ENCODE measurements at places on chromosomes 13 and 19.

DNA sequence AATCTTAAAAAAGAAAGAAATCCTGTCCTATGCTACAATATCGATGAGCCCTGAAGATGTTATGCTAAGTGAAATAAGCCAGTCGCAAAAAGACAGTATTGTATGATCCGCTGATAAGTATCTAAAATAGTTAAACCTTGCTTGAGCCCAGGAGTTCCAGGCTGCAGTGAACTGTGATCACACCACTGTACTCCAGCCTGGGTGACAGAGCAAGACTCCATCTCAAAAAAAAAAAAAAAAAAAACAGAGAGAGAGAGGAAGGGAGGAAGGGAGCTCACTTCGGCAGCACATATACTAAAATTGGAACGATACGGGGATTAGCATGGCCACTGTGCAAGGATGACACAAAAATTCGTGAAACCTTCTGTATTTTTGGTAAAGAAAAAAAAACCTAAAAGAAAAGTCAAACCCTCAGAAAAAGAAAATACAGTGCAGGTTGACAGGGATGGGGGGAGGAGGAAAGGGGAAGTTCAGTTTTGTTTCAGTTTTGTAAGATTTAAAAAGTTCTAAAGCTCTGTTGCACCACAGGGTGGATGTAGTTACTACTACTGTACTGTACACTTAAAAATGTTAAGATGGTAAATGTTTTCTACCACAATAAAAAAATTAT is 8.4 kb downstream of the CLASRP start:
- DNase-seq = no peak

- no peak for DNase-seq
Measured at GRCh38 chr13:20873348-20873747, 29.2 kb downstream of the XPO4 start.

GRCh38 chr19:16325161-16325527 is 518 bp downstream of the KLF2 start:
- DNase-seq = peak; percentile 41

DNA sequence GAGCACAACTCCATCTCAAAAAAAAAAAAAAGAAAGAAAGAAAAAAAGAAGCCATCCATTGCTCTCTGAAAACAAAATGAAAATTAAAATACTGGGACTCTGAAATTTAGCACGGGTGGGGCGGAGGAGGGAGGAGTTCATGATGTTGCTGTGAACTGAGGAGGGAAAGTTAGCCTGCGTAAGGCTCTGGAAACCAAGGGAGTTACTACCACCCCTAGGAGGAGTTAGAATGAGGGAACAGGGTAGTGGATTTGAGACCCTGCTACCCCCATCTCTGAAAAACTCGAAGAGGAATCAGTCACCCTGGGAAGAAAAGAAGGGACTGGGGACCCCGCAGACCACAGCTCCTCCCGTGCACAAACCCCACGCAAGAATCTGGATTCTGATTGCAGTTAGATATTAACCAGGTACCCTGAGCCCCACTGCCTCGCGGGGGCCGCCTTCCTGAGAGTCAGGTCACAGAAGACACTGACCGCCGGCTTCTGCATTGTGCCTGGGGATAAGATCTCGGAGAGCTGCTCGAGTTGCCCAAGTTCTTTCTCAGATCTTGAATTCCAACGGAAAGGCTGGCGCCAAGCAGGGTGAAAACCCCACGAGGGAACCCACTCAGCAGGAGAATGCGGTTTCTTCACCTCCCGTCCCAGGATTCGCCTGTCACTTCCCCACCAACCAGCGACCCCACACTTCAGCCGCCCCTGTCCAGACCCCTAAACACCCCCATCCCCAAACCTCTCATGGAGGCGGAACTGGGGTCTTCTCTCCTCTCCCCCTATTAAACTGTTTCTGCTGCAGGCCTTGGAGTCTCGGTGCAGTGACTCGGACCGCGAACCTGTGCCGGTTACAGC is 870 bp downstream of the ZNF442 start:
- DNase-seq = no peak

- DNase-seq = no peak
Measured at GRCh38 chr13:37959284-37959683, 89.7 kb upstream of the TRPC4 start.

- peak; percentile 99 for DNase-seq
Measured at GRCh38 chr19:50329146-50329925, at the start of gene KCNC3. Gene KCNC3, minus strand, starts transcription at chr19:50329377. Its CDS starts 295 bp downstream, at chr19:50329082.

- DNase-seq = peak; percentile 23
Measured at GRCh38 chr13:95643571-95643935, 953 bp downstream of the DZIP1 start.

DNA sequence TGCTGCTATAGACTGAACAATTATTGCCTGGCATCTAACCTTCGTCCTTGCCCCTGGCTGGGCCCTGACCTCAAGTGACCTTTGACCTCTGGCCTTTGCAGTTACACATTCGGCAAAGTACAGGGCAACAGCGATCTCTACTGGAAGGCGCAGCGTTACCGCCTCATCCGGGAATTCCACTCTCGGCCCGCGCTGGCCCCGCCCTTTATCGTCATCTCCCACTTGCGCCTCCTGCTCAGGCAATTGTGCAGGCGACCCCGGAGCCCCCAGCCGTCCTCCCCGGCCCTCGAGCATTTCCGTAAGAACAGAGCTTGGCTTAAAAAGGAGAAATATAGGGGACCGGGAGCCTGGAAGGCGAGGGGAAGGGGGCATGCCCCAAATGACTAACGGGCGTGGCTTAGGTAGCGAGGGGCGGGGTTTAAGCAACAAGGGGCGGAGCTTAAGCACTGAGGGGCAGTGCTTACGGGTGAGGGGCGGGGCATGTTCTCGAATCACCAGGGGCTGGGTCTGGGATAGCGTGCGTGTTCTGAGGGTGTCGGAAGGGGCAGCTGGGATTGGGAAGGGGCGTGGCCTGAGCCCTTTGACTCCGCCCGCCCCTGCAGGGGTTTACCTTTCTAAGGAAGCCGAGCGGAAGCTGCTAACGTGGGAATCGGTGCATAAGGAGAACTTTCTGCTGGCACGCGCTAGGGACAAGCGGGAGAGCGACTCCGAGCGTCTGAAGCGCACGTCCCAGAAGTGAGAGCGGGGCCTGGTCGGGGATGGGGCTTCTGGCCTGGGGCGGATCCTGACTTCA is 52.7 kb downstream of the TRPM4 start:
- DNase-seq = peak; percentile 69

GRCh38 chr13:80131204-80131603 is 209.7 kb downstream of the SPRY2 start:
- DNase-seq = peak; percentile 49

DNA sequence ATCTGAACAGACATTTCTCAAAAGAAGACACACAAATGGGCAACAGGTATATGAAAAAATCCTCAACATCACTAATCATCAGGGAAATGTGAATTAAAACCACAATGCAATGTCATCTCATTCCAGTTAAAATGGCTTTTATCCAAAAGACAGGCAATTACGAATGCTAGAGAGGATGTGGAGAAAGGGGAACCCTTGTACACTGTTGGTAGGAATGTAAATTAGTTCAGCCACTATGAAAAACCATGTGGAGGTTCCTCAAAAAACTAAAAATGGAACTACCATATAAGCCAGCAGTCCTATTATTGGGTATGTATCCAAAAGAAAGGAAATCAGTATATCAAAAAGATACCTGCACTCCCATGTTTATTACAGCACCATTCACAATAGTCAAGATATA is 24.7 kb upstream of the ZC3H13 start:
- DNase-seq = no peak

DNA sequence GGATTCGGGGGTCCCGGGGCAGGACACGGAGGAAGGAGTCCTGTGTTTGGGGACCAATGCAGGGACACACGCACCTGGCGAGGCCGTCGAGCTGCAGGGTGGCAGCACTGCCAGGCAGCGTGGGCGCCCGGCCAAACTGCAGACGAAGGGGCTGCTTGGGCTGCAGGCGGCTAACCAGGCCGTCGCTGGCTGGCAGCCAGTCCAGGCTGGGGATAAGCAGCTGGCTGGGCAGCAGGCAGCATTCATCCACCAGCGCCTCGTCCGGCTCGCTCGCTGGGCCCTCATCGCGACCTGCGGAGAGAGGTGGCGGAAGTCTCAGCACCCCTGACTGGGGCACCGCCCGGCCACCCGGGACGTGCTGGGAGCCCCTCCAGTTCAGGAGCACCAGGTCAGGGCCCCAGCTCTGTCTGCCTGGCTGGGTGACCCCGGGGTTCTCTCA is 11.5 kb downstream of the CFD start:
- no peak for DNase-seq

GRCh38 chr19:37370880-37371661 is at the start of gene ZNF527:
Gene ZNF527, plus strand, starts transcription at chr19:37371099. Its CDS starts 3,100 bp downstream, at chr19:37374199.
- DNase-seq = peak; percentile 99

DNA sequence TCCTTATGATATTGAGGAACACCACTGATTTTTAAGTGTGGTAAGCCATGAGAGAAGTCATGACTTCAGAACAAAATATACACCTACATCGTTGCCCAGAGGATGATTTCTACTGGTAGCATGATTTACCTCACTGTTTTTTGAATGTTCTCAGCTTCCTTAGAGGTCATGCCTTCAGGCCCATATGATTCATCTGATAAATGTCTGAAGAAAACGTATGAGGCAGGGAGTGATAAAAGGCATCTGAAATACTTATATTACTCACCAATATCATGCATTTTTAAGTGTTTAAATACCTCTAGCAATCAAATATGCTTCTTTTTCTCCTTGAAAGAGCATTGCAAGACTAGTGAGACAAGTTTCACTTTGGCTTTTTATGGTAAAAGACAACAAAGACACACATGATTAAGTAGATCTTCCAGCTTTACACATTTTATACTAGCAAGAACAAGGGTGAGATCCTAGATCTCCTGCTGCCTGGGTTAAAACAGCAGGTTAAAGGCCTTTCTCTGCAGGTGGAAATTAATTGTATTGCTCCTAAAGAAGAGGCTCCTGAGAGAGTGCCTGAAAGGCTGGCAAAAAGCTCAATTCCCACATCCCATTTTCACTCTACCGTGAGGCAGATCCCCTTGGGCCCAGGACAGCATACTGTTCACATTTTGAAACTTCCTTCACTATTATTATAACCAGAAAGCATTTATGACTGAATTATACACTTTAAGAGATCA is 432.4 kb downstream of the SLITRK1 start:
- DNase-seq = peak; percentile 39

GRCh38 chr13:63190219-63190618 is 1774.6 kb upstream of the PCDH20 start:
- DNase-seq = no peak
